KG1 (cell line): ENCODE measurements at places on chromosomes 3 and 15.

GRCh38 chr3:41575724-41576123, 376.4 kb downstream of the CTNNB1 start:
- no peak for DNase-seq

- DNase-seq: no peak
Observed at GRCh38 chr3:40216471-40216870, 93.0 kb upstream of the EIF1B start.

GRCh38 chr3:6179761-6180160, 681.2 kb upstream of the GRM7 start:
- no peak for DNase-seq

DNA sequence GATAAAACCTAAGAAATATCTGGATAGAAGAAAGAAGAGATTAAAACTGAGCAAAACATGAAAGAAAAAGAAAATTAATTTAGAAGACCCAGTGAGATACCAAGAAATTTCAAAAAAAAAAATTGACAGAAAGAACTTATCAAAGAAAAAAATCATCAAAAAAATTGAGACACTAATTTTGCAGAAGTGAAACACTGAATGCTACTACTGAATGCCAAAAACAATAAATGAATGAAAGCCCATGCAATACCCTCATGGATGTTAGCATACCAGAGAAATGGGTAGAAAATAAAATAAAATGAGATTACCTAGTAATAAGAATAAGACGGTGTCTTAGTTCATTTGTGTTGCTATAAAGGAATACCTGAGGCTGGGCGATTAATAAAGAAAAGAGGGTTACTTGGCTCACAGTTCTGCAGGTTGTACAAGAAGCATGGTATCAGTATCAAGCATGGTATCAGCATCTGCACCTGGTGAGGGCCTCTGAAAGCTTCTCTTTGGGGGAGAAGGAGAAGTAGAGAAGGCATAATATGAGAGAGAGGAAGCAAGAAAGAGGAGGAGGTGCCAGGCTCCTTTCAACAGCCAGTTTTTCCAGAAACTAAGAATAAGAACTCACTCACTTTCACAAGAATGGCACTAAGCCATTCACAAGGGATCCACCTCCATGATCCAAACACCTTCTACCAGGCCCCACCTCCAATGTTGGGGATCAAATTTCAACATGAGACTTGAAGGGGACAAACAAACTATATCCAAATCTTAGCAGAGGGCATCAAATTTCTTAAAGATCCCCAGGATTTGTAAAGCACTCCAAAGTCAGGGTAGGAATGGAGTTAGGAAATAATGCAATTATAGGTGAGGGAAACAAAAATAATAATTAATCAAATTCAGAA, 73.2 kb downstream of the BTLA start:
- no peak for DNase-seq

- no peak for DNase-seq
Observed at GRCh38 chr3:172213200-172213599, 173.8 kb downstream of the FNDC3B start.

- no peak for DNase-seq
Observed at GRCh38 chr15:24955531-24955921, 739 bp downstream of the SNRPN start.

GRCh38 chr15:41795996-41796856, 21.9 kb downstream of the MAPKBP1 start:
- DNase-seq: no peak

- DNase-seq: no peak
Observed at GRCh38 chr3:38580450-38581382, 68.8 kb downstream of the SCN5A start.

DNA sequence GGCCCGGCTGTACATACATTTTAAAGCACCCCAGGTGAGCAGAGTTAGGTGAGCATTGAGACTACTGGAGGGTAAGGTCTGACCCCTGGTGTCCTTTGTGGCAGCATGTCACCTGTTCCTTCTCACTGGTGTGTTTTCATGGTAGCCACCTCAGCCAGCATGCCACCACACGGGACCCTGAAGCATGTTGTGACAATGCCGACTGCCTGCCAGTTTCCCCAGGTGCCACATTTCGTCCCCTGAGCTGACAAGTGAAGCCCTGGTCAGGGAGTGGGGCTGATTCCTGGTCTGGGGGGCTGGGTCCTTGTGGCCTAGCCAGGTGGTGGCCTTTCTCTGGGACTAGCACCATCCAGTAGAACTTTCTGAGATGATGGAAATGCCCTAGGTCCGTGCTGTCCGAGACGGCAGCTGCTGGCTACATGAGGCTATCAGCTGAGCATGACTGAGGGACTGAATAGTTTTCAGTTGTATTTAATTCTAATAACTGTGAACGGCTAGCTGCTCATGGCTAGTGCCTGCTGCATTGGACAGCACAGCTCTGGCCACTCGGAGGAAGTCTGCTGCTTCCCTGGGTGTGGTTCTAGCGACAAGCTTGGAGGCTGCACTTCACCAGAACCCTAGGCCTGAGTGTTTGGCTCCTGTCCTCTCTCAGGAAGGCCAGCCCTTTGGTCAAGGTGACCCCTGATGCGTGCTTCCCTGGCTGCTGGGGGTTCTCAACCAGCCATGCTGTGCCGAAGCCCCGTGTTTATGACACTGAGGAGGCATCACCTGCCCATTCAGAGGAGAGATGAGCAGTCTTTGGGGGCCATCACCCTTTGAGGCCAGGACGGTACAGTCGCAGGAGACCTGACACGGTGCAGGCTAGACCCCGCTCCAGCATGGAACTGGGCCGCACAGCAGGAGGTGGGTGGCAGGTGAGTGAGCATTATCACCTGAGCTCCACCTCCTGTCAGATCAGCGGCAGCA, 3.9 kb downstream of the C3orf22 start:
- no peak for DNase-seq

- DNase-seq: no peak
Observed at GRCh38 chr15:58704155-58704865, 45.2 kb downstream of the ADAM10 start.

- no peak for DNase-seq
Observed at GRCh38 chr3:13686367-13687160, 137.6 kb downstream of the FBLN2 start.

DNA sequence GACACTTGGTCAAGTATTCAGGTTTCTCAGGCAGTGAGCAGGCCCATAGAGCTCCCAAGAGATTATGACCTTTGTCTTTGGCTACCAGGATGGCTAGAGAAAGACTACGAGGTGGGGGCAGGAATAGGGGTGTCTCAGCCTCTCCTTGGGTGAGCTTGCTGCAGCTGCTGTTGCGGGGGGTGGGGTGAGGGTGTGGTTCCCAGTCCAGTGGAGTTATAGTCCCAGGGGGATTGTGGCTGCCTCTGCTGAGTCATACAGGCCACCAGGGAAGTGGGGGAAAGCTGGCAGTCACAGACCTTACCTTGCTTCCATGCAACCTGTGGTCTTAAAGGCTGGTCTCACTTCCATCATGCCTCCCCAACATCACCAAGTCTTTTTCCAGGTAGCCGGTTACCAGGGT, 31.7 kb downstream of the ATP2C1 start:
- no peak for DNase-seq

GRCh38 chr3:82085356-82085755, 323.9 kb upstream of the GBE1 start:
- DNase-seq: no peak

DNA sequence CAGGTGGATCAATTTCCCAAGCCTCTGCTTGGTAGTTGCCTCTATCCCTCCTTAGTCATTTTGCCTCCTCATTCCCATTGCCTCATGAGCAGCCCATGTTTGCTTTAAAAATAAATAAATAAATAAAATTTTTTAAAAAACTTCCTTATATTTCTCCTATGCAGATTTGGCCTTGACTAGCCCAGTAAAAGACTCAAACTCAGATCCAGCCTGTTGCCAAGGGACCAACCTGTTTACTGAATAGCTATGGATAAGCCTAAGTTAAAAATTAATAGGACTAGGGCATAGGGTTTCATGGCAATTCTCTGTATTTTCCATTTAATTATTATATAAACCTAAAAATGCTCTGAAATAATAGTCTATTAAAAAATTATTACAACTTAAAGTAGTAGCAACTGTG, 384.4 kb downstream of the RSL24D1 start:
- no peak for DNase-seq

GRCh38 chr15:52791776-52792175, 1.6 kb upstream of the ONECUT1 start:
- DNase-seq: no peak

DNA sequence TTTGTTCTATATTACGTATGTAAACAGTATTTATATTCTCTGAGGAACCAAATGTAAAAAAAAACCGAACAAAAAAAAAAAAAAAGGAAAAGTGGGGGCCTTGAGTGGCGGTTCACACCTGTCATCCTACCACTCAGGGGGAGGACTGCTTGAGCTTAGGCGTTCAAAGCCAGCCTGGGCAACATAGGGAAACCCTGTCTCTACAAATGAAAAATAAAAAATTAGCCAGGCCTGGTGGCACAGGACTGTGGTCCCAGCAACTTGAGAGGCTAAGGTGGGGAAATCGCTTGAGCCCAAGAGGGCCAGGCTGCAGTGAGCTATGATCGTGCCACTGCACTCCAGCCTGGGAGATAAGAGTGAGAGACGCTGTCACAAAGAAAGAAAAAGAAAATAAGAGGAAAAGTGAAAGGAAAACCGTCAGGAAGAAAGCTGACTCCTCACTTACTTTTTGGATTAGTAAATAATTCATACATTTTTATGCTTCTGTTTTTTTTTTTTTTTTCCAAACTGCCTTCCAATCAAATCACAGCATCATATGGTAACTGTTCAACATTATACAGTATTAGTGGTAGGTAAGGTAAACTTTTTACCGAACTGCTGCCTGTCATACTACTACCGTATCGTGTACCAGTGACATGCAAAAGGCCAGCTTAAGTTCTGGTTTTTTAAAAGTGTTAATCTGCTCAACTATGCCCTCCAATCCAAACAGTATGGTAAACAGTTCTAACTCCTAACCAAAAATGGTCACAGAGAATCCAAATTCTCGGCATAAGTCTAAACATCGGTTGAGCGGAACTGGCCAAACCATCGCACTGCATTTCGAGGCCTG, 1.2 kb downstream of the PHC3 start:
- DNase-seq: no peak

GRCh38 chr3:143278721-143279120, 159.2 kb downstream of the CHST2 start:
- no peak for DNase-seq

GRCh38 chr15:67976506-67977073, 77.5 kb upstream of the PIAS1 start:
- no peak for DNase-seq

- DNase-seq: no peak
Observed at GRCh38 chr15:35723120-35723847, 177.3 kb upstream of the DPH6 start.

GRCh38 chr15:47806008-47806407, 88.7 kb downstream of the SEMA6D start:
- DNase-seq: no peak

GRCh38 chr3:21013566-21013965, 737.4 kb downstream of the ZNF385D start:
- DNase-seq: no peak

DNA sequence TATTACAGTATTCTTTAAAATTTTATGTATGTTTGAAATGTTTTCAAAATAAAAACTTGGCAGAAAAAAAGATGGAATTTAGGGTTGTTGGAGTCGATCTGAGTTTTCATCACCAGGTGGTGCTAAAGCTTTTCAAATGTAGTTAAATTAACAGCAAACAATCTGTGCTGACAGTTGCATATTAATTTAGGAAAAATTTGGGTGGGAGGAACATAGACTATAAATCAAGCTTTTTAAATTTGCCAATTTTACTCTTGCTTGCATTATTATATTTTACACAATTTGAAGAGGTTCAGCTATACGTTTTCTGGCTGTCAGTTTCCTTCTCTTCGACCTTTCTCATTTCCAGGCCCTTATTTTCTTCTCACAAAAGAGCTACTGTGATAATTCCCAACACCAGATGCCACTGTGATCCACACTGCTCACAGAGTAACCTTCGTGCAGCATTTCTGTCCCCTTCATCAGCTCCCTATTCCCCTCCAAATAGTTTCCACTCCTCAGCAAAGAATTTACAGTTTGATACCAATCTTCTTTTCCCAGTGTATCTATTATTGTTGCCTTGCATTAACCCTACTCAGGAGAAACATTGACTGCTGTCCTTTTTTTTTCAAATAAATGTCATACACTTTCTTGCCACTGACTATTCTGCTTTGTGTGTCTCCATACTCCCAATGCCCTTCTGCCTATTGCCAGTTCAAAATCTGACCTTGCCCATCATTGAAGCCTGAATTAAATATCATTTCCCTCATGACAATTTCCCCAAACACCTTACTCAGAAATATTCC, 53.4 kb upstream of the EIF5A2 start:
- no peak for DNase-seq

DNA sequence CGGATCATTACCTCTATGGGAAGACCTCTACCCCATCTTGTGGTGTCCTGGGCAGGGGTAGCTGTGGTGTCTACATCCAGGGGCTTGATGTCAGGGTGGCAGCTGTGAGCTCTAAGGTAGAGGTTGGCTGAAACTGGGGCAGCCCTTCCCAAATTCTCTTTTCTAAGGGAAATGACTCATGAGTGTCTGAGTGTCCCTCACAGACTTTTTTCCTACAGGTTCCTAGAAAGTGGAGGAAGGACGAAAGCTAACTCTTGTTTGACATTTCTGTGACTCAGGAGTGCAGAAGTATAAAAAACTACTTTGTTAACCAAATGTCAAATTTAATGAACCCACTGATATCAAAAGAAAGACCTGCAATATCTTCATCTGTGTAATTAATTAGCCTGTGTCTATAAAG, 481.5 kb downstream of the PDCD6IP start:
- no peak for DNase-seq

GRCh38 chr15:74545086-74545485, 4.1 kb downstream of the ARID3B start:
- DNase-seq: no peak

DNA sequence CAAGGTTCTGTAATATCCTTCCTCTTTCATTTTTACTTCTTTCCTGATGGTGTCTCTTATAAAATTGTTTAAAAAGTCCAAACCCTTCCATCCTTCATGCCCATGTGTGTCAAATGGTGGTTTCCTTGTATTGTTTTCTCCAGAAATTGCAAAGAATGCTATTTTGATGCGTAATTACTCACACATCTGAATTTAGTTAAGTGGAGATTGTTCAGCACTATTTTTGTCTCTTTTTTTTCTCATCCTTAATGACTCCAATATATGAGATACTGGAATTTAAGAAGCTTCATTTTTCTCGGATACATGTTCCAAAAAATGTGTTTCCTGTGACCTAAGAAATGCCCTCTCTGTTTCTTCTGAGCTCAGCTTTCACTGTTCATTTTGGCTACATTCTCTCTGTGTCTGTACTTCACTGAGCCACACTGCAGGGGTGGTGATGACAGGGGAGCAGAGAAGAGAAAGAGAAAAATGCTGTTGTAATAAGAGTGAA, 799.8 kb downstream of the DIPK2A start:
- DNase-seq: no peak

GRCh38 chr15:41487802-41488201, 5.9 kb upstream of the ITPKA start:
- no peak for DNase-seq

- DNase-seq: no peak
Observed at GRCh38 chr3:184836090-184836822, 24.3 kb downstream of the VPS8 start.
